T-helper 17 cell (primary cell): ENCODE measurements at places on chromosomes 4 and X. TPM values are rescaled to one million over a fixed set of nuclear protein-coding genes. Genes with fewer than 3 reads are reported as not detected.

DNA sequence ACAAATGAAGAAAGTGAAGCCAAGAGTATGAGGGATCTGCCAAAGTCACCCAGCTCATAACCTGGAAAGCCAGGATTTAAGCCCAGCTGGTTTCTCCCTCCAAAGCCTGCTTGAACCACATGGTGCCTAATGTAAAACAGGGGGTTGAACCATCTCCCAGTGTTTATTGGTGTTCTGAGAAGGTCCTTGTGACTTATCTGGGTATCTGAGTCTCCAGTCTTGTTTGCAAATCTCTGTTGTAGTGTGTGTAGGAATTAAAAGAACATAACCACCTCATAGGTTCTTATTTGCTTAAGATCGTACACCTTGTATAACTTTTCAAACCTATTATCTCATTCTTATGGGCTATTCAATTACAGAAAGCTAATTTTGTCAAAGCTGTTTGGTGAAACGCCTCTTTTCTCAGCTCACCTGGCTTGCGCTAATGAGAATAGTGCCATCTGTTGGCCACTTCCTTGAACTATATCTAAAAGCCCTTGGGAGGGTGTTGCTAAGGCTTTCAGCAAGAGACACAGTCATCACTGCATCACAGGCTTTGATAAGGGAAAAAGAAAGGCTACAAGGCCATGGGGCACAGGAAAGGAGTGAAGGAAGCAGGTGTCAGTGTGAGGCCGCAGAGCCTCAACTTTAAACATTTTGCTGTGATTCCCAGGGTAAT, 34.0 kb downstream of the ETDB start:
- no peak overlapping the region for H3K4me3 ChIP-seq
- DNase-seq: no peak
- peaks cover 6% of the 10 kb centered on the region for H3K27me3 ChIP-seq
- H3K27ac ChIP-seq: no peak overlapping the region
- peaks cover 7% of the 10 kb centered on the region for H3K4me1 ChIP-seq

- no peak overlapping the region for H3K4me3 ChIP-seq
- DNase-seq: no peak
- H3K4me1 ChIP-seq: peaks cover 2% of the 10 kb centered on the region
- no peak overlapping the region for H3K27ac ChIP-seq
Observed at GRCh38 chrX:45505214-45505613, 304.5 kb upstream of the DIPK2B start.

- no peak overlapping the region for H3K4me3 ChIP-seq
- DNase-seq: no peak
- H3K27me3 ChIP-seq: no peaks in the 10 kb centered on the region
- no peaks in the 10 kb centered on the region for H3K36me3 ChIP-seq
Observed at GRCh38 chrX:14616836-14617235, 87.5 kb downstream of the GLRA2 start.

DNA sequence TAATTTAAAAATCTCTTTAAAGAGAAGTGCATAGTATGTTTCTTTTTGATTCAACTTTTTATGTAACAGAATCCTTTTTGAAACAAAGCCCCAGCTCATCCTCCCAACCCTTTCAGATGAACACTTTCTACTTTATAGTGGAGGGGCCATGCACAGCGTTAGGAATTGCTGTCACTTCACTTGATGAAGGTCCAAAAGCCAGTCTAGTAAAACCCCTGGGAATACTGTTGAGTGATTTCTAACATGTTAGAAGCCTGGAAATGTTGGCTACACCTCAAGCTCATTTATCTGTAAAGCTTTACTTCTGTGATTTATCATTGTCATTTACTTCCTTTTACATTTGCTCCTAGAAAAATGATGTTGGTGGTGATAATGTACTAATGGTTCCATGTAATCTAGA, 1608.9 kb upstream of the TENM3 start:
- H3K27me3 ChIP-seq: no peaks in the 10 kb centered on the region
- DNase-seq: no peak

DNA sequence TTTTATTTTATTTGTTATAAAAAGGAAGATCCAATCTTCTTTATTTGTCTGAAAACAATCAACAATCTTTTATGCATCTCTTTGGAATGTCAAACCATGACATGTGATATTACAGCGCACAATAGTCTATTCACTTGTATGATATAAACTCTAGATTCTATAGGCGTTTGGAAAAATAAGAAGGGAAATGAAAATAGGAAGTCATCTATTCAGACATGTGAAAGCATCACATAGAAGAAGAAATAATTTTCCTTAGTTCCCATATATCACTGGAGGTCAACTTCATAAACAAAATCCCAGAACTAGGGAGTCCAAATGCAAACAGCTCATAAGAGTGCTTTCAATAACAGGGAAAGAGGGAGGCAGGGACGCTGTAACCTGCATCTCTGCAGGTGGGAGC, 139.5 kb upstream of the RASGEF1B start:
- no peaks in the 10 kb centered on the region for H3K27me3 ChIP-seq
- no peak overlapping the region for H3K4me3 ChIP-seq
- H3K27ac ChIP-seq: no peak overlapping the region
- no peaks in the 10 kb centered on the region for H3K36me3 ChIP-seq
- no peaks in the 10 kb centered on the region for H3K4me1 ChIP-seq
- no peak for DNase-seq

- no peaks in the 10 kb centered on the region for H3K36me3 ChIP-seq
- H3K4me3 ChIP-seq: no peak overlapping the region
- H3K27ac ChIP-seq: no peak overlapping the region
- no peaks in the 10 kb centered on the region for H3K4me1 ChIP-seq
Observed at GRCh38 chrX:24676403-24677024, 17.2 kb upstream of the POLA1 start.

- no peak overlapping the region for H3K4me3 ChIP-seq
- H3K27ac ChIP-seq: no peak overlapping the region
- no peaks in the 10 kb centered on the region for H3K36me3 ChIP-seq
- DNase-seq: no peak
- H3K4me1 ChIP-seq: peaks cover 4% of the 10 kb centered on the region
- peaks cover 59% of the 10 kb centered on the region for H3K27me3 ChIP-seq
Observed at GRCh38 chr4:128565054-128565453, 244.4 kb upstream of the JADE1 start.

DNA sequence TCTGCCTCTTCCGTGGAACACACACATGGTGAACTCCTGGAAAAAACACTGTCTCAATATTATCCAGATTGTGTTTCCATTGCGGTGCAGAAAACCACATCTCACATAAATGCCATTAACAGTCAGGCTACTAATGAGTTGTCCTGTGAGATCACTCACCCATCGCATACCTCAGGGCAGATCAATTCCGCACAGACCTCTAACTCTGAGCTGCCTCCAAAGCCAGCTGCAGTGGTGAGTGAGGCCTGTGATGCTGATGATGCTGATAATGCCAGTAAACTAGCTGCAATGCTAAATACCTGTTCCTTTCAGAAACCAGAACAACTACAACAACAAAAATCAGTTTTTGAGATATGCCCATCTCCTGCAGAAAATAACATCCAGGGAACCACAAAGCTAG, 87.9 kb downstream of the TET2 start:
- H3K27ac ChIP-seq: no peak overlapping the region
- DNase-seq: no peak
- no peak overlapping the region for H3K4me3 ChIP-seq
- peaks cover 10% of the 10 kb centered on the region for H3K36me3 ChIP-seq

DNA sequence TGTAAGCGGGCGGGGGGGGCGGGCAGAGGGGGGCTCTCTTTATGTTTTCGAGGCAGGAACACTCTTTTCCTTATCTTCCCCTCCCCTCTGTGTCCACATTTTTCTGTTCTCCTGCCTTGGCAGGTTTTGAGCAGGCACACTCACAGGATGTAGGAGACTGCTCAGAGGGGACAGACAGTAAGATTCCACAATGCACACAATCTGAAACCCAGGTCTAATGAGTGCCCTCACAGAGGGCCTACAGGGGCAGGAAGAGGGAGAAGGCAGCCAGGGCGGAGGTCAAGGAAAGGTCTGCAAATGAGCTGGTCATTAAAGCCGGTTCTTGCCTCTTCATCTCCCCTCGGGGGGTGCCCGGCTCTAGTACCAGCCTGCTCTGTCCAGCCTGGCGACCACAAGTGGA, 106.1 kb upstream of the ATP6AP2 start:
- DNase-seq: no peak
- no peaks in the 10 kb centered on the region for H3K36me3 ChIP-seq
- no peak overlapping the region for H3K27ac ChIP-seq
- no peak overlapping the region for H3K4me3 ChIP-seq

DNA sequence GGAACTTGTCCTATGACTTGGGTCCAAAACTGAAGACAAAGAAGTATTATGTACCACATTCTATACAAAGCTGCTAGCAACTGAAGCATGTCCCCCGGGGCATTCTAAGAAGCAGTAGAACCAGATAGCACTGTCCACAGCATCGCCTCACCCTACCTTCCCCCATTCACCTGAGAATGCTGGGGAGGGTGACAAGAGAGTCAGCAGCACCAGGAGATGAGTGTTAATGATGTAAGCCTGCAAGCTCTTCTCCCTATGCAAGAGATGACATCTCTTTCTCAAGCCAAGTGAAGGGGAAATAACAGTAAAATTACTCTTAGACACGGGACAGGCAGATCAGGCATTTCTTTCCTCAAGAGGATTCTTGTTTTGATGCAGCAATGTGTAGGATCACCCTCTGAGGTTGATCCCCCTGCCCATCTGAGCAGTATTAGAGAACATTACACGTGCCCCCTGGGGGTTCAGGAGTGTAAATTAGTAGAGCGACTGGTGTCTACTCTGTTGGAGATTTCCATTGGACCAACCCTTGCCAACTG, 13.9 kb upstream of the TLR1 start:
- peaks cover 2% of the 10 kb centered on the region for H3K36me3 ChIP-seq
- no peaks in the 10 kb centered on the region for H3K27me3 ChIP-seq
- H3K27ac ChIP-seq: no peak overlapping the region
- no peak for DNase-seq
- no peak overlapping the region for H3K4me3 ChIP-seq

- peaks cover 18% of the 10 kb centered on the region for H3K36me3 ChIP-seq
- peaks cover 28% of the 10 kb centered on the region for H3K4me1 ChIP-seq
- H3K27ac ChIP-seq: peak overlapping the region; percentile 83
- H3K4me3 ChIP-seq: no peak overlapping the region
- H3K27me3 ChIP-seq: no peaks in the 10 kb centered on the region
Observed at GRCh38 chr4:173252024-173252935, 81.9 kb downstream of the HMGB2 start.

DNA sequence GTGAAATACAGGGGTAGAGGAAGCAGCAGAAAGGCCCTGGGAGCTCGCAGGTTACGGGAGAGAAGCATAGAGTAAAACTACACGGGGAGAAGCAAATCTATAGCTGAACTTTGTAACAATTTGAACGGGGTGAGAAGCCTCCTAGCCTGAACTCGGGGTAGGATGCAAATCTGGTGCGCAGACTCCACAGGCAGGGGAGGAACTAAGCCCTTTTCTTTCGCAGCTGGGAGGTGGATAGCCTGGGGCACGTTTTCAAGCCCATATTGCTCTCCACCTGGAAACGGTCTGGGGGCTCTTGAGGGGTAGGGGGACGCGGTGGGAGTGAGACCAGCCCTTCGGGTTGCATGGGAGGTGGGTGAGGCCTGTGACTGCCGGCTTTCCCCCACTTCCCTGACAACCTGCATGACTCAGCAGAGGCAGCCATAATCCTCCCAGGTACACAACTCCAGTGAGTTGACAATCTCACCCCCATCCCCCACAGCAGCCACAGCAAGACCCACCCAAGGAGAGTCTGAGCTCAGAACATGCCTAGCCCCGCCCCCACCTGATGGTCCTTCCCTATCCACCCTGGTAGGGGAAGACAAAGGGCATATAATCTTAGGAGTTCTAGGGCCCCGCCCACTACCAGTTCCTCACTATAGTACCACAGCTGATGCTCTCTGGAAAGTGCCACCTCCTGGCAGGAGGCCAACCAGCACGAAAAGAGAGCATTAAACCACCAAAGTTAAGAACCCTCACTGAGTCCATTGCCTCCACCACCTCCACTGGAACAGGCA, 29.9 kb downstream of the SOWAHB start:
- H3K27me3 ChIP-seq: peaks cover 6% of the 10 kb centered on the region
- no peak overlapping the region for H3K4me3 ChIP-seq
- peaks cover 5% of the 10 kb centered on the region for H3K4me1 ChIP-seq
- peaks cover 2% of the 10 kb centered on the region for H3K36me3 ChIP-seq
- no peak for DNase-seq

DNA sequence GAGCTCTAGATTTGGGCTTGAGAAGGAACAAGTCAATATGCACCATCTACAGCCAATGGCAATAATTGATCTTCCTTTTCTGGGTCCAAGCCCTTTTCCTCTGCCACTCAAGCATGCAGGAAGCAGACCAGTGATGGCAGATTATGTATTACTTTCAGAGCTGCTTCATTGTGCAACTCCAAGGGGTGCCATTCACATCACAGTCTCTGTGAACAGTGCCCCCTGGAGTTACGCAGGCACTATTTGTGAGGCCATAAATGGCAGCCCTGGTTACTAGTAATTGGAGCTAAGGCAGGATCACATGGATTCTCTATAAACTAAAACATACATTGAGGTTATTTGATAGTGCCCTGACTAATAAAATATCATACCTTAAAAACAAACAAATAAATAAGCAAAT, 313.4 kb upstream of the SLC7A11 start:
- no peaks in the 10 kb centered on the region for H3K36me3 ChIP-seq
- no peaks in the 10 kb centered on the region for H3K27me3 ChIP-seq
- H3K4me3 ChIP-seq: no peak overlapping the region
- H3K4me1 ChIP-seq: no peaks in the 10 kb centered on the region
- H3K27ac ChIP-seq: no peak overlapping the region

- no peaks in the 10 kb centered on the region for H3K36me3 ChIP-seq
- H3K4me1 ChIP-seq: peaks cover 3% of the 10 kb centered on the region
- H3K27ac ChIP-seq: no peak overlapping the region
- DNase-seq: no peak
- H3K27me3 ChIP-seq: no peaks in the 10 kb centered on the region
- H3K4me3 ChIP-seq: no peak overlapping the region
Observed at GRCh38 chr4:26120098-26120825, 200.6 kb upstream of the RBPJ start.

- H3K4me3 ChIP-seq: no peak overlapping the region
- no peak overlapping the region for H3K27ac ChIP-seq
- no peaks in the 10 kb centered on the region for H3K27me3 ChIP-seq
- H3K4me1 ChIP-seq: no peaks in the 10 kb centered on the region
- no peaks in the 10 kb centered on the region for H3K36me3 ChIP-seq
Observed at GRCh38 chrX:122046226-122046625, 998.8 kb downstream of the GLUD2 start.

MAP3K15 gene
- total RNA-seq: not detected

HTN1 gene
- not detected for total RNA-seq

TMEM156 gene
- 25.6 TPM for total RNA-seq

MAGEA1 gene
- total RNA-seq: not detected

KLHL34 gene
- total RNA-seq: 0.73 TPM

PRDM8 gene
- 10.2 TPM for total RNA-seq

JCHAIN gene
- total RNA-seq: not detected

CFAP47 gene
- not detected for total RNA-seq
